Type B pancreatic cell (in vitro differentiated cells): ENCODE measurements at places on chromosomes 13 and 19. TPM values are rescaled to one million over a fixed set of nuclear protein-coding genes. Genes with fewer than 3 reads are reported as not detected.

The PODNL1 gene
- total RNA-seq, result 0.48 and 0.75 TPM in 2 replicates

The IGFL2 gene
- 104 and 441 TPM in 2 replicates for total RNA-seq

The ZNF568 gene
- 7.0 and 10.5 TPM in 2 replicates for total RNA-seq

The ZNF304 gene
- total RNA-seq, result 12.1 and 12.2 TPM in 2 replicates

The ICAM3 gene
- 5.8 and 8.2 TPM in 2 replicates for total RNA-seq

The OPA3 gene
- total RNA-seq, result 10.1 and 16.2 TPM in 2 replicates

The KIR2DL4 gene
- not detected in 2 replicates for total RNA-seq

The TMEM91 gene
- 2.0 and 8.1 TPM in 2 replicates for total RNA-seq

The PROZ gene
- total RNA-seq, result not detected in 2 replicates

The OR7D2 gene
- 0.57 and 1.3 TPM in 2 replicates for total RNA-seq

The OR7C1 gene
- not detected in 2 replicates for total RNA-seq

The U2AF1L4 gene
- total RNA-seq, result 22.2 and 25.4 TPM in 2 replicates

The RGL3 gene
- total RNA-seq, result 44.8 and 49.6 TPM in 2 replicates

The ZNF99 gene
- not detected in 2 replicates for total RNA-seq

The VSTM2B gene
- total RNA-seq, result 0.68 TPM in 1 of 2 replicates, not detected in the other

The TPTE2 gene
- total RNA-seq, result not detected in 2 replicates

The KRTDAP gene
- total RNA-seq, result 0.80 and 2.0 TPM in 2 replicates

The FFAR2 gene
- 1.1 and 2.2 TPM in 2 replicates for total RNA-seq

The CATSPERD gene
- total RNA-seq, result 0.41 TPM in 1 of 2 replicates, not detected in the other

The ZNF229 gene
- 12.0 and 20.4 TPM in 2 replicates for total RNA-seq

The ZNF726 gene
- 4.2 and 6.8 TPM in 2 replicates for total RNA-seq

The ZNF135 gene
- 12.0 and 13.1 TPM in 2 replicates for total RNA-seq

The CEACAM16 gene
- total RNA-seq, result not detected in 2 replicates

The ANKLE1 gene
- total RNA-seq, result 1.3 and 5.9 TPM in 2 replicates

The RFXAP gene
- total RNA-seq, result 7.8 and 10.5 TPM in 2 replicates

The ZNF677 gene
- 47.1 and 47.9 TPM in 2 replicates for total RNA-seq

The LYPD3 gene
- total RNA-seq, result 13.3 and 66.4 TPM in 2 replicates
